ENCODE measurements at places on chromosomes 7 and 10. TPM values are rescaled to one million over a fixed set of nuclear protein-coding genes. Genes with fewer than 3 reads are reported as not detected.

The CELF2 gene
- 21.6 TPM for polyA plus RNA-seq

- DNase-seq, result no peak
- no peak overlapping the region for H3K4me3 ChIP-seq
- no peaks in the 10 kb centered on the region for H3K36me3 ChIP-seq
- H3K27ac ChIP-seq, result no peak overlapping the region
Measured at GRCh38 chr10:23343591-23344240, 881 bp downstream of the C10orf67 start.

- H3K27ac ChIP-seq, result no peak overlapping the region
- H3K27me3 ChIP-seq, result no peaks in the 10 kb centered on the region
- H3K4me3 ChIP-seq, result no peak overlapping the region
- H3K36me3 ChIP-seq, result no peaks in the 10 kb centered on the region
- no peaks in the 10 kb centered on the region for H3K4me1 ChIP-seq
Measured at GRCh38 chr10:80268938-80269588, 20.4 kb downstream of the MAT1A start.

- H3K4me3 ChIP-seq, result no peak overlapping the region
- H3K27me3 ChIP-seq, result no peaks in the 10 kb centered on the region
- no peak overlapping the region for H3K27ac ChIP-seq
- H3K4me1 ChIP-seq, result no peaks in the 10 kb centered on the region
Measured at GRCh38 chr10:103958996-103959395, 7.9 kb upstream of the SLK start.

The EN2 gene
- polyA plus RNA-seq, result not detected

The CH25H gene
- 0.29 TPM for polyA plus RNA-seq

The EDRF1 gene
- 9.6 TPM for polyA plus RNA-seq

The KCNMA1 gene
- 0.14 TPM for polyA plus RNA-seq

Measured in endothelial cell of umbilical vein (primary cell).